ENCODE measurements at places on chromosomes 4 and X. TPM values are rescaled to one million over a fixed set of nuclear protein-coding genes. Genes with fewer than 3 reads are reported as not detected.

- DNase-seq: no peak
- no peaks in the 10 kb centered on the region for H3K27me3 ChIP-seq
- H3K4me1 ChIP-seq: no peaks in the 10 kb centered on the region
- no peaks in the 10 kb centered on the region for H3K36me3 ChIP-seq
- H3K27ac ChIP-seq: no peak overlapping the region
These were observed 692.6 kb downstream of the FAM133A start for GRCh38 chrX:94366616-94367015.

The FAM53A gene
- total RNA-seq: 10.3 TPM

DNA sequence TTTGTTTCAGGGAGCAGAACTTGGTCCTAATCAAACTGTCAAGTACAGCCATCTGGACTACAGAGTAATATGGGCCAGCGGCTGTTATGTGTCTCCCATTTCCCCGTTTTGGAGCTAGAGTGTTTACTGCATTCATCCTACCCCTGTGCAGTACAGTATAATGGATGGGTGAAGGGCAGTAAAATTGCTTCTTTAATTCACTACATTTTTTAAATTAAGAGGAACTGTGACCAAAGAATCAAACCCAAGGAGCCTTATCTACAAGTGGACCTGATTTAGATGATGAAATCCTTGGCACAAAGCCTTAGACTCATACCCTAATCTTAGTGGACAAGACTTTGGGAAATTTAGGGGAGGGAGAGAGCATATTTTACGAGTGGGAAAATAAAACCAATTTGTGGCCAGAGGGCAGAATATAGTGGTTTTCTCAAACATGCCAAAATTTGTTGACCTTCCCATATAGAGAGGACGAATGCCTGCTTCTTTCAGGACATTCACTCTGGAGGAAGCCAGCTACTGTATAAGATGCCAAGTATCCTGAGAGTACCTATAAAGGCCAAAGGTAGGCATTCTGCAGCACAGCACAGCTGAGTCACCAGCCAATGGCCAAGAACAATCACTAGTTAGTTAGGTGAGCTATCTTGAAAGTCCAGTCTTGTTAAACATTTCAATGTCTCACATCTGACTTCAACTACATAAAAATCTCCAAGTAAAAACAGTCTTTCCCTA is 253.8 kb upstream of the KCNIP4 start:
- no peaks in the 10 kb centered on the region for H3K36me3 ChIP-seq
- no peaks in the 10 kb centered on the region for H3K27me3 ChIP-seq
- no peak overlapping the region for H3K4me3 ChIP-seq
- H3K4me1 ChIP-seq: no peaks in the 10 kb centered on the region

DNA sequence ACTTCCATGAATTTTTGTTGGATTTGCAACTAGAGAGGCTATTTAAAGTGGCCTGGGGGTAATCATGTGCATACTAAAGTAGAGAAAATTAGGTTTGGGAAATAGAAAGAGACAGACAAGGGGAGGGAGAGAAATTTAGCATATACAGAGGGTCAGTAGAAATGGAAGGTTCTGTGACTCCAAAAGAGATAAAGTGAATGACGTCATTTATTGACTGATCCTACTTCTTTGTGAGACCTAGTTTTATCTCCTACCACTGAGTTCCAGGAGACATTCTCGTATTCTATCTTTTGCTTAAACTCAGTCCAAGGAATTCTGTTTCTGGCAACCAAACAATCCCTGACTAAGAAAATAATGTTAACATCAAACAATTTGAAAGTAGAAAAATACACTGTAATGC is 42.4 kb upstream of the FREM3 start:
- no peak overlapping the region for H3K27ac ChIP-seq
- DNase-seq: no peak
- H3K36me3 ChIP-seq: no peaks in the 10 kb centered on the region
- no peaks in the 10 kb centered on the region for H3K27me3 ChIP-seq
- H3K4me1 ChIP-seq: no peaks in the 10 kb centered on the region

DNA sequence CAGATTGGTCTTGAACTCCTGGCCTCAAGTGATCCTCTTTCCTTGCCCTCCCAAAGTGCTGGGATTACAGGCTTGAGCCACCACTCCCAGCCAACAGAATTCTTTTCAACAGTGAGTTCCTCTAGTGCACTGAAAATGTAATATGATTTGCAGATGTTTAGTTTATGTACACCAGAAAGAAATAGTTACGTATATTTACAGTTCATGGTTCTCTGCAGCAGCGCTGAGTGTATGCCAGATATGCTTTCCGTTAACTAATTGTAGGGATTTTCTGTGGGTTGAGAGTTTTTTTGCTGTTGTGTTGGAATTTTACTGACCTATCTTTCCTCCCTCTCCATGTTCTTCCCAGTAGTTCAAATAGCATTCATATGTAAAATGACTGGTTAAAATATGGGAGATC is 44.0 kb downstream of the GAB1 start:
- peaks cover 7% of the 10 kb centered on the region for H3K4me1 ChIP-seq
- DNase-seq: no peak
- H3K27me3 ChIP-seq: no peaks in the 10 kb centered on the region
- H3K27ac ChIP-seq: no peak overlapping the region
- H3K36me3 ChIP-seq: no peaks in the 10 kb centered on the region

DNA sequence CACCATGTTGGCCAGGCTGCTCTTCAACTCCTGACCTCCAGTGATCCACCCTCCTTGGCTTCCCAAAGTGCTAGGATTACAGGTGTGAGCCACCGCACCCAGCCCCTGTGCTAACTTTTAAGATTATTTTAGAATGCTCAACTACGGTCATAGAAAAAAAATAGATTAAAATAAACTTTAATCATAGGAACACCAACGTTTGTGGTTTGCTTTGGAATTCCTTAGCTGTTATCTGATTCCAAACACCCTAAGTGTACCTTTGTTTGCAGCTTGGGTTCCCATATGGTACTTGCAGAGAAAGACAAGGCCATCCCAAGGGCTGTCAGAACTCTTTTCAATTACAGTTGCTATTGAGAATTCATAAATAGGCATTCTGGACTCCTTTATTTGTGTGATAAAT is 90.1 kb upstream of the EFHC2 start:
- H3K27me3 ChIP-seq: no peaks in the 10 kb centered on the region

The ASMT gene
- 0.28 TPM for total RNA-seq

DNA sequence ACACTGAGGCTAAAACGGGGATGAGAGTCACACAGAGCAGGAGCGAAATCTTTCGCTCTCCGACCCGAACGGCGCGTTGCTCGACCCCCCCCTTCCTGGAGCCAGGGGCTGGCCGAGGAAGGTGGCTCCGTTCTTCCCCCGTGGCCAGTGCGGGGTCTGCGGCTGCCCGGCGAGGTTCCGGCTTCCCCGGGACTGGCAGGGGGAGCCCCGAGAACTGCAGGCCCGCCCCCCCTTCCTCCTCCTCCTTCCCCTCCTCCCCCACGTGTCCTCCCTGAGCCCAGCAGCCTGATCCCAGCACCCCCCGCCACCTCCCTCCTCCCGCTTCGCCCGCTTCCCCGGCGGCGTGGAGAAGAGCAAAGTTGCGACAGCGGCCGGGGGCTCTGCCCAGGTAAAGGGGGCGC is 2.4 kb upstream of the BCORL1 start:
- H3K36me3 ChIP-seq: no peaks in the 10 kb centered on the region
- H3K4me3 ChIP-seq: no peak overlapping the region
- H3K27ac ChIP-seq: no peak overlapping the region

DNA sequence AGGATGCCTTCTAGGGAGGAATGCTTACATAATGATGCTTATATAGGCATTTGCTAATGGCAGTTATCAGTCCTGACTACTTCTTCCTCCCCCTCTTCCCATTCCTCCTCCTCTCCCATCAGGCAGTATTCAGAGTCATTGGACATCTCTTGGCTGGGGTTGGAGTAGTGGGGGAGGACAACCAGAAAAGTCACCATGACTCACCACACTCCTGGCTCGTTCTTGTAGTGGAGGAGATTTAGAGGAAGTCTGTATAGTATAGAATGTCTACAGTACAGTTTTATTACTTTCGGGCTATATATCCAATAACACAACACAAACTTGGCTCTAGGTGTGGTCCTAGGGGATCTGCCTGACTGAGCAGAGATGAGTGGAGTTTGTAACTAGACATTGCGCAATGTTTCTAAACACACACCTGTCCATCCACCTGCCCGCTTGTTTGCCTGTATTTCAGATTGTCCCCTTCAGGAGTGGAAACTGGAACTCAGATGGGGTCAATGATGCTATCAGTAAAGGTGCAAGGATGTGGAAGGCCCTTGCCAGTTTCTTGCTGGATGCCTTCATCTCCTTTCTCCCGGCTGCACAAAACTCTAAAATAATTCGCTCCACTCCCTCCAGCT is 27.9 kb upstream of the KIAA1210 start:
- no peak overlapping the region for H3K4me3 ChIP-seq
- DNase-seq: no peak
- H3K27ac ChIP-seq: no peak overlapping the region
- no peaks in the 10 kb centered on the region for H3K27me3 ChIP-seq

GRCh38 chrX:68498044-68498507 is 775 bp upstream of the YIPF6 start:
- peak overlapping the region; percentile 73 for H3K4me3 ChIP-seq
- no peaks in the 10 kb centered on the region for H3K36me3 ChIP-seq
- peak overlapping the region; percentile 93 for H3K27ac ChIP-seq
- DNase-seq: no peak
- H3K4me1 ChIP-seq: no peaks in the 10 kb centered on the region

DNA sequence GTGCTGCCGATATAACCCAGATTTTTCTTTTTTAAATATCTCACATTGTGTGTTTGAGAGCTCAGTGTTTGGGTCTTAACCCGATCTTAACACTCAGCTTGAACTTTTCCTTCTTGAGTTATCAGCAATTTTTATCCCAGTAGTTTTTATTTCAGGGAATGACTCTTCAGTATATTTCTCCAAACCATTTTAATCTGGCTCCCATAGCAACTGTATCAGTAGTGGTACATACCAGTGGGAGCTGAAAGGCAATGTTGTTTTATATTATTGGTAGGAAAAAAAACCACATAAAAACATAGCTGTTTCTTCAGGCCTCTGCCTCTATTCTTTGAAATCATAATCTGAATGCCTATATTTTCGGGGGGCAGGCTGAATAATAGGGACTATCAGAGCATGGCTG is 111.1 kb downstream of the SLC4A4 start:
- no peak for DNase-seq
- H3K4me3 ChIP-seq: no peak overlapping the region
- H3K4me1 ChIP-seq: no peaks in the 10 kb centered on the region
- H3K27me3 ChIP-seq: no peaks in the 10 kb centered on the region
- no peaks in the 10 kb centered on the region for H3K36me3 ChIP-seq
- no peak overlapping the region for H3K27ac ChIP-seq

GRCh38 chrX:65528705-65529340 is 5.8 kb downstream of the LAS1L start:
- no peaks in the 10 kb centered on the region for H3K36me3 ChIP-seq
- no peak overlapping the region for H3K4me3 ChIP-seq
- no peaks in the 10 kb centered on the region for H3K27me3 ChIP-seq
- DNase-seq: peak; percentile 50

The SLC6A14 gene
- total RNA-seq: not detected

The TXK gene
- not detected for total RNA-seq

GRCh38 chr4:115866364-115866896 is 753.0 kb upstream of the NDST4 start:
- no peak for DNase-seq
- no peak overlapping the region for H3K27ac ChIP-seq
- H3K36me3 ChIP-seq: no peaks in the 10 kb centered on the region
- no peaks in the 10 kb centered on the region for H3K27me3 ChIP-seq

- H3K27ac ChIP-seq: no peak overlapping the region
- H3K4me3 ChIP-seq: no peak overlapping the region
- H3K27me3 ChIP-seq: no peaks in the 10 kb centered on the region
- H3K36me3 ChIP-seq: no peaks in the 10 kb centered on the region
These were observed 113.3 kb downstream of the PPP1R2C start for GRCh38 chrX:42664680-42665079.

GRCh38 chr4:46844325-46844917 is 64.6 kb downstream of the COX7B2 start:
- H3K27ac ChIP-seq: no peak overlapping the region
- H3K4me1 ChIP-seq: peaks cover under 1% of the 10 kb centered on the region
- peak; percentile 73 for DNase-seq
- no peaks in the 10 kb centered on the region for H3K36me3 ChIP-seq
- no peak overlapping the region for H3K4me3 ChIP-seq

The TMPRSS11B gene
- total RNA-seq: not detected

The NUP62CL gene
- 9.8 TPM for total RNA-seq

GRCh38 chrX:72395237-72395636 is 89.5 kb upstream of the CITED1 start:
- H3K27me3 ChIP-seq: no peaks in the 10 kb centered on the region
- H3K4me3 ChIP-seq: no peak overlapping the region
- DNase-seq: no peak
- H3K4me1 ChIP-seq: peaks cover 37% of the 10 kb centered on the region

The HHIP gene
- not detected for total RNA-seq

DNA sequence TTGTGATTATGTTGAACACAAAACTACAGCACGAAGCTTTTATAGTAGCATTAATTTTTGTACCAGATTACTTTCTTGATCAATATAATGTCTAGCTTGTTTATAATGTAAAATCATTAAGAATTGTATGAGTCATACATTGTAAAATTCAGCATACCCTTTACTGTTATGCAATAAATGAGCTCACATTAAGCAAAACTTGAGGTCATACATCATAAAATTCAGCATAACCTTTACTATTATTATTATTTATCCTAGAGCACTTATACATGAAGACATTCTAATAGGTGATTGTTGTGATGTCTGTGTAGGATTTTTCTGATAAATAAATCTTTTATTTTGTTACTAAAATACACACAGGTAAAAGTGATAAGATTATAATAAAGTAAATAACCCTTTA is 49.4 kb downstream of the DTHD1 start:
- no peak overlapping the region for H3K27ac ChIP-seq
- DNase-seq: no peak
- no peaks in the 10 kb centered on the region for H3K36me3 ChIP-seq
- H3K27me3 ChIP-seq: no peaks in the 10 kb centered on the region

DNA sequence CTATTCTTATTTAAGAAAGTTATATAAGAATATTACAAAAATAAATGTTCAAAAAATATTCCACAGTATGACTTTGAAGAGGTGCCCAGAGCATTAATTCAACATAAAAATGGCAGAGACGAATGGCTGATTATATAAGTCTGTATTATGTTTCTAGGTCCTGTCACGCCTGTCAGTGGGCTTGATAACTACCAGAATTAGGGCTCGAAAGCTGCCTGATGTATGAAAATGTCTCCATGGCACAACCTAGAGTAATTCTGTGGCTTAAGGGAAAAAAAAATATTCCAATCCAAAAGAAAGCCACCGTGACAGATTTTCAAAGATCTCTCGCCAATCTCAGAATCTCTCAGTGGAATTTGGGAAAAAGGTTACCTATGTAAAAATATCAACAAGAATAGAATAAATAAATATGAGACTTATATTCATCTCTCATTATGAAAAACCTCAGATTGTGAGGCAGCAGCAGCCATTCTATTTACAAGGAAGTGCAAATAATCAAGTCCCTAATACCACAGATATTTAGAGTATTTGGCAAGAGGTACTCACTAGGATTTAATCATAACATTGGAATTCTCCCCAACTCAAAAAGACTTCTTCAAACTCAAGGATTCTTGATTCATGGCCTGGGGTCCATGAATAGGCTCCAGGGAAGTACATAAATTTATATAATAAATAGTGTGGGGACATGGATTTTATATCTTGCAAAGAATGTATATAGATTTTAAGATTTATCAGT is 489.1 kb upstream of the INTU start:
- no peaks in the 10 kb centered on the region for H3K27me3 ChIP-seq
- no peak for DNase-seq
- H3K27ac ChIP-seq: no peak overlapping the region
- H3K4me3 ChIP-seq: no peak overlapping the region

All from neural progenitor cell (in vitro differentiated cells).